ENCODE measurements at places on chromosomes 6 and 20. TPM values are rescaled to one million over a fixed set of nuclear protein-coding genes. Genes with fewer than 3 reads are reported as not detected.

RCAN2 gene
- 2.0 TPM for total RNA-seq

OPN5 gene
- not detected for total RNA-seq

PLAGL1 gene
- total RNA-seq, result 8.9 TPM

UBE3D gene
- 3.7 TPM for total RNA-seq

TCP11 gene
- 0.15 TPM for total RNA-seq

TNNC2 gene
- total RNA-seq, result 0.84 TPM

SYNDIG1 gene
- total RNA-seq, result not detected

DACT2 gene
- total RNA-seq, result not detected

KIAA1755 gene
- total RNA-seq, result 1.5 TPM

PNPLA1 gene
- total RNA-seq, result not detected

ATRN gene
- 14.4 TPM for total RNA-seq

PLCB1 gene
- total RNA-seq, result 1.7 TPM

Data from bronchus fibroblast of lung (primary cell).